ENCODE measurements at places on chromosomes 12 and 14.
A peak's percentile ranks its signal among the peaks of the same experiment; 100 is the strongest.

DNA sequence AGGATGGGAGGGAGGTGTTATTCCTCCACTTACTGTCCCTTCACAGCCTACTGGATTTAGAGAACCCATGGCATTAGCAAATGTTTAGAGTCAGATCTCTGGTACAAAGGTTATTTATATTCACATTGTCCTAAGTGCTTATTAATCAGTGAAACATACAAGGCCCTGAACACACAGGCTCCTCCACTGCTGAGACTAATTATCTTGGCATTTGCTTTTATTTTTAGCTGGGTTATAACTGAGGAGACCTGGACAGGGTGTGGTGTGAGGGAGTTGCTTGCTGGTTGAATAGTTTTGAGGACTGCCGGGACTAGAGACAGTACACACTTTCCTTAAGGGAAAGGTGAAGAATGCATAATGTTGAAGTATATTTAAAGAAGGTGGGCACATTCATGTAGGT is 77.5 kb downstream of the FIGNL2 start:
- no peak for DNase-seq

DNA sequence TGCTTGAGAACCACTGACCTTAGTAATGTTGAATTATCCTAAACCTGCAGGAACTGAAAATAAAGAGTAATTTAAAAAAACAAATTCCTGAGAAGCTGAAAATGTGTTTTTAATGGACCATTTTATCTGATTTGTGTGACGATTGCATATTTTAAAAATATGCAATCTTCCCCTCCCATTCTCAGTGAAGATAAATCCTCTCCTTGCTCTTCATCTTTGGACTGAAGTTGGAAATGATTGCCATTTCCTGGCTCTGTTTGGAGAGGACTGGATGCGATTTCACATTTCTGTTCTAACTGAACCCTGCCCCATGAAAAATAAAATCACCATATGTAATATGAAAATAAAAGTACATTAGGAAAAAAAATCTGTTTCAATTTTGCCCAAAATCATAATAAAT is 216.3 kb downstream of the SLC6A15 start:
- no peak for DNase-seq

DNA sequence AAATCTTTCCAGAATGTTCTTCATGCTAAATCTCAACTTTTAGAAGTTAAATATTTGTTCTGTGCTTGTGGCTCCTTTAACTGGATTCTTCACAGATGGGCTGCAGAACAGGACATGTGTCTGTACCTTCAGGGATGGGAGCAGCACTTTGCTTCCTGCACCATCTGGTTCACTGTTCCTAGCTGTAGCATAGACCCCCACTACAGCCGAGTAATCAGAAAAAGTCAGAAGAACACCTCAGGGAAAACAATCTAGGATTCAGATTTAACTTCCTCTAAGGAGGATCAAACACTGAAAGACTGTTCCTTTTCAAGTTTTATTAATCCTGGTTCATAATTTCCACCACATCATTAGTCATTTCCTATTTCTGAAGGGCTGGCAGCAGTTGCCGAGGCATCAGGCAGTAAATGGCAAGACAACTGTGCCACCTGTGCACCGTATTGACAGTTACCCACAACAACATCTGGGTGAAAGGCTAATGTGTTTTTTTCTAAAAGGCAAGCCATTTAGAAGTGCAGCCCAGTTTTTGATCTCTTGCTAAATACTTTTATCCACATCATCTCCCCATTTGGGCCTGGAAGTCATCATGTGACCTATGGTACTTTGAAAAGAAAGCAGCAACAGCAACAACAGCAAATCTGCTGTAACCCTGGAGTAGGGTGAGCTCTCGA is 212.8 kb upstream of the BMP4 start:
- DNase-seq, result peak; percentile 11

GRCh38 chr12:124909831-124910560 is 4.5 kb downstream of the UBC start:
- no peak for DNase-seq

DNA sequence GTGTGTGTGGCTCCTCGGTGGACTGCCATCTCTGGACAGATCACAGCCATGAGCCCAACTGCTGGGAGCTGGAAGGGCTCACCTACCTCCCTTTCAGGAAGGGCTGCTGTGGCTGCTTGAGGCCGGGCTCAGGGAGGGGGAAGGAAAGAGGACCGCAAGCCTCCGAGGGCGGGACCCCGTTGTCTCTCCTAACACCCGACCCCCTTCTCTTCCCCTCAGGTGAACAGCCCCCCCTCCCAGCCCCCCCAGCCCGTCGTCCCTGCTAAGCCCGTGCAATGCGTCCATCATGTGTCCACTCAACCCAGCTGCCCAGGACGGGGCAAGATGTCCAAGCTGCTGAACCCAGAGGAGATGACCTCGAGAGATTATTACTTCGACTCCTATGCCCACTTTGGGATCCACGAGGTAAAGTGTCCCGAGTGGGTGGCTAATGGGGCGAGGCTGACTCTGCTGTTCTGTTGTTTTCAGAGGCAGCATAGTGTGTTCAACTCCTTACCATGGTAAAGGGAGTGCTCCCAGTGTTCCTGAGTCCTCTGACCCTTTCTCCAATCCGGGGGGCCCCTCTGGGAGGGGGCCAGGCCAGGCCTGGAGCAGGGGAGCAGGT is 49.5 kb downstream of the PRMT8 start:
- DNase-seq, result no peak

- DNase-seq, result no peak
These were observed 2.2 kb upstream of the PTGDR start for GRCh38 chr14:52265253-52265652.

DNA sequence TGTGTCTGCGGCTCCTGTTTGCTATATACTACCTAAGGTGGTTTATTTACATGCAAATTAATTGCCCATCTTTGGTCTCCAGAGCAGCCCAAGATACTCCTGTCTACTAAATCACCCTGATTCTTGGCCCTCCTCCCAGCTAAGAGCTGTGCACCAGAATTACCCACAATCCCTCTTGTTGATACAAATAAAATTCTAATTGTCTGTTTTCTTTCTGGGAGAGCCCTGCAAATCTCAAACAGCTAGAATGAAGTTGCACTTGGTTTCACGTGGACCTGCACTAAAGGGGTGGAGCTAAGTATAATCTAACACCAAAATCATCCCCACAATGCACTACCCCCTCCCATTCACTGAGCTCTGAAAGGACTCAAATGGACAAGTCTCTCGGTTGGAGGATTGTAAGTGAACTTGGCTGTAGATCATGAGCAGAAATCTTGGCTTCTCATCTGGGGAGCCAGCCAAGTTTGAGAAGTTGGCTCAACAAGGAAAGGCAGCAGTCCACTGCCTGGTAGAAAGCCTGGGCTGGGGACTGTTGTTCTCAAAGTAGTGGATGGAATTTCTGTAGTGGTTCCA is 6.6 kb downstream of the MAX start:
- DNase-seq, result no peak

DNA sequence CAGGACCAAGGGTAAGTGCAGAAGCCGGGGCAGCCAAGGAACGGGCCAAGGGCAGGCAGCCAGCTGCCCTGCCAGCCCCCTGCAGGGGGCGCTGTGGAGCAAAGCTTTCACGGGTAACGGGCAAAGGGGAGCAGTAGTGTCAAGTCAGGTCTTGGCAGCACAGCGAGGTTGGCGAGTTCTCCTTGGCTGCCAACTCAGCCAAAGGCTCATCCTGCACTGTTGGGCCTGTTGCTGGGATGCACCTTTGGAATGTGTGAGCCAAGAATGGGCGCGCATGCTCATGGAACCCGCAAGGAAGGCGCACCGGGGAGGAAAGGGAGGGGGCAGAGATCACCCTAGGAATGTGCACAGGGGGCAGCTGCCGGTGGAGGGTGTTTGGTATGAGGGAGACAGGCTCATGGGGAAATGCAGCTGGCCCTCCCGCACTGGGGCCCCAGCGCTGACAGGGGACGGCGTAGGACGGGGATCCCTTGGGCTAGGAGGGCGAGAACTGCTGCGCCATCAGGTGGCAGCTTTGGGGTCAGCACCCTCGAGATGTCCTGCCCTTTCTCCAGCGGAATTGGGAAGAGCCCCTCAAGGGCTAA is 138.0 kb downstream of the ASCL4 start:
- DNase-seq, result peak; percentile 73

All from stimulated activated naive CD8-positive, alpha-beta T cell treated with anti-CD3 and anti-CD28 coated beads, Interleukin-15, amount 100 ng/mL, for 72 hours (primary cell).